Fibroblast of skin of abdomen (primary cell): ENCODE measurements at places on chromosomes 13 and 19.

- peak; percentile 84 for DNase-seq
Measured at GRCh38 chr19:1250437-1251260, 2.3 kb downstream of the MIDN start.

DNA sequence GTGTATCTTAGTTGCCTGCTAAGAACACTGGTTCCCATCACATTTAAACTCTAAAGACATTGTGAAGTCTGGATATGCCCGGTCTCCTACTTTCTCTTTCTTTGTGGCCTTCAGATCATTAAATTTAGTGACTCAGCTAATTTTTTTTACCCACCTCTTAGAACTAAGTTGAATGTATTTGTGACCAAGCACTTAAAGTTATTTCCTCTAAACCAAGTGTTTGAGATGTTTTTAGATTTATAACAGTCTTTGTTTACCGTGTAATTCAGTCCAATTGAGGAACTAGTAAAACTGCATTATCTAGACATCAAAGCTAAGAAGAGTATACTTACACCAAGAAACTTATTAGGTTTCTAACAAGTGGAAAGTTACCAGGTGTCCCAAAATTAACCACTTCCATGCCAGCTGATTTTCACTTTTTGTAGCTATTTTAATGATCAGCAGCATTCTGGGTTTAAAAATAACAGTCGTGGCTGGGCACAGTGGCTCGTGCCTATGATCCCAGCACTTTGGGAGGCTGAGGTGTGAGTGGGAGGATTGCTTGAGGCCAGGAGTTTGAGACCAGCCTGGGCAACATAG lies 53.1 kb downstream of the ARHGAP35 start:
- DNase-seq = peak; percentile 41

DNA sequence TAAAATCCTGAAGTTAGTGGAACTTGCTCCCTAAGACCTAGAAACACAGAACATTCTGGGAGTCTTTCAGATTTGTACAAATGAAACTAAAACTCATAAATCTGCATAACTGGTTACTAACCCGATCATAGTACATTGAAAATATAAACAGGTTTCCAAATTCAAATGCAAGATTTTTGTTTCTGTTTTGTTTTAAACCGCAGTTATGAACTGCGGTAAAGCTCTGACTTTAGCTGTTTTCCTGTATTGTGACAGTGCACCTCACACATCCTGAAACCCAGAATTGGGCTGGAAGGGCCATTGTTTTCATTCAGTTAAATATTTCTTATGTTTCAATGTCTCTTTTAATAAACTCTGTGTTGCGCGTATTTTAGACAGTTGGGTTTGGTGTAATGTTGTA lies 204.7 kb downstream of the SHISA2 start:
- DNase-seq = no peak

- DNase-seq = no peak
Measured at GRCh38 chr13:96768524-96768923, 225.8 kb downstream of the OXGR1 start.

DNA sequence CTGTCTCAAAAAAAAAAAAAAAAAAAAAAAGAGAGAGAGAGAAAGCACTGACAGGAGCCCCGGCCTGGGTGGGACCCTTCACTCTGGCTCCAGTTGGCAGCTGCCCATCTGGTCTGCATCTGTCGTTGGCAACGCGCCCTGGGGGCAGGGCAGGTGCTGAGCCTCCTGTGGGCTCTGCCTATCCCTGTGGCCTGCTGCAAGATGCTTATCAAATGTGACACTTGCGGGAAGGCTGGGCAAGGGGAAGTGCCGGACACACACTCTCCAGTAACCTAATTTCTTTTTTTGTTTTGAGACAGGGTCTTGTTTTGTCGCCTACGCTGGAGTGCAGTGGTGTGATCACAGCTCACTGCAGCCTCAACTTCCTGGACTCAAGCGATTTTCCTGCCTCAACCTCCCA lies 10.7 kb upstream of the KPTN start:
- DNase-seq = no peak

DNA sequence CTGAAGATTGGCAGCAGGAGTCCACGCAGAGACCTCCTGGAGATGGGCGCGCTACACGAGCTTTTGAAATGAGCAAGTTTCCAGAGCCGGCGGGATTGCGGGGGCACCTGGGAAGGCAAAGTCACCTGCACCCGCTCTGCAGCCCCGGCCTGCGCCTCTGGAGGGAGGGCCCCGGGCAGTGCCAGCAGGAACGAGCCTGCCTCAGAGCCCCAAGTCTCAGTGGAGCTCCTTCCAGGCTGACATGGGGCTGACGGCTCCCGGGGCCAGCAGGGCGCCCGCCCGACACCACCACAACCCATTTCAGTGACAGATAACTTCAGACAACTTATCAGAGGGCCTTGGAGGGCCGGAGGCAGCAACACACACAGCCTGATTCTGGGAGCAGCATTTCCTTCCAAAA lies 45.0 kb downstream of the RASA3 start:
- no peak for DNase-seq

GRCh38 chr19:5914946-5915781 lies 1.1 kb downstream of the CAPS start:
- no peak for DNase-seq

DNA sequence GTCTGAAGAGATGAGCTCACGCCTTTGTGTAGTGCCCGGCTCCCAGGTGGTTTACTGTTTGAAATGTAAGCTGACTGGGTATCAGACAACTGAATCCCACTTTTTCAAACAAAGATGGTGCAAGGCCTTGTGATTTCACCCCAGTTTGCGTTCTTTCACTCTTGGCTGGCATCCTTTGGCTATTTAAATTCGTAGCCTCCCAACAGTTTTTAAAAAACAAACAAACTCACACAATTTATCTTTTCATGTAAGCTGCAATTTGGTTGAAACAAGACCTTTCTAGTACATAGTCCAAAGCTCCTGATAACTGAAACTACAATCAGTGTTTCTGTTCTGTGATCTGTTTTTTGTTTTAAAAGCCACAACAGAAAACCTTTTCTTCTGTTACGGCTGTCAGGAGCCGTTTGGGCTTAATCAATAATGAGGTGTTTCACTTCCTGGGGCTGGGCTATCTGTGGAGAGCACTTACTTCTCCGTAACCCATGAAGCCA lies 65.1 kb upstream of the NPAS1 start:
- DNase-seq = no peak
